ENCODE measurements at places on chromosomes 11 and 22.

GRCh38 chr11:64388894-64389293, 29.9 kb downstream of the RPS6KA4 start:
- DNase-seq, result no peak

- no peak for DNase-seq
Measured at GRCh38 chr11:73596547-73596946, 1.4 kb downstream of the FAM168A start.

- DNase-seq, result no peak
Measured at GRCh38 chr11:65817312-65817834, 16.4 kb upstream of the SNX32 start.

DNA sequence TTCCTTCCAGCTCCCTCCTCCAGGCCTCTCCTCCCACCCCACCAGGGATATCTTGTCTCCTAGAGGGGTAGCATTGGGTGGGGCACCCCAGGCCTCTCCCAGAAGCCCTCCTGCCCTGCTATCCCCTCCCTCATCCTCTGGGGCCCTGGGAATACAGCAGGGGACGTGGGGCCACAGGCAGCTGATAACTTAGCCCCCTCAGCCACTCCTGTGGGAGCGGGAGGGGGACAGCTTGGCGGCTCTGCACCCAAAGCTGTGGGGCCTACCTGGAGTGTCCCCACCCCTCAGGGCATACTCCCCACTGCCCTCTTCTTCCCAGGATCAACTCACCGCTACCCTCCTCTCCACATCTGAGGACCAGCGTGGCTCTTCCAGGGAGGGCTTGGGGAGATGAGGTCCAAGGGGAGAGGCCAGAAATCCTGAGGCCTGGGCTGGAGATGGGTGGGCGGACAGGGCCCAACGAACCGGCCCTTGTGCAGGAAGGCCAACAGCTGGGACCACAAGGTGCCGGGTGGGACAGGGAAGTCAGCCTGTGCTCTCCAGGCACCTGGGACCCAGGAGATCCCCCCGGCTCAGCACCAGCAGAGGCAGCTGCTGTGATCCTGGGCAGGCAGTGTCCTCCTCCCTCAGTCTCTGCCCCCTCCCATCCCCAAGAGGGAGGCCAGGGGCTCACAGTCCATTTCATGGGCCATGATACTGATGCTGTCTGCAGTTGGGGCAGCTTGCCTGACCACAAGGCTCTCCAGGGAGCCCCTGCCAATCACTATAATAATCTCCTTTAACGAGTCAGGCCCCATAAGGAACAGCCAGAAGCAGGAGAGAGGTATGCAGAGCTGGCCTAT, 23.2 kb downstream of the NEAT1 start:
- no peak for DNase-seq

DNA sequence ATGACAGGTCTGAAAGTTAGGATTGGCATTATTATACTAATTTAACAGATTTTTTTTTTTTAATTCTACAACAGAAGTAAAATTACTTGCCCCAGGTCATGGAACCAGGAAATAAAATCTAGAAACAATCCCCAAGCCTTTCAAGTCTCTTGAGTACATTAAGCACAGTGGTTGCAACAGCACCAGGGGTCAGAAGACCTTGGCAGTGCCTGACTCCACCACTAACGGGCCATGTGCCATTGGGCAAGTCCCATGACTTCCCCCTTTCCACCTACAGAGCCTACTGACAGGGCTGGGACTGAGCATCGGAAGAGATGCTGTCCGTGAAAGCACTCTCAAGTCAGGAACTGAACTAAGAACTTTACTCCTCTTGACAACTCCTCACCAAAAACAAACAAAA, 98.6 kb upstream of the AKIP1 start:
- no peak for DNase-seq

- DNase-seq, result no peak
Measured at GRCh38 chr22:22938672-22939587, 51.3 kb downstream of the IGLL5 start.

DNA sequence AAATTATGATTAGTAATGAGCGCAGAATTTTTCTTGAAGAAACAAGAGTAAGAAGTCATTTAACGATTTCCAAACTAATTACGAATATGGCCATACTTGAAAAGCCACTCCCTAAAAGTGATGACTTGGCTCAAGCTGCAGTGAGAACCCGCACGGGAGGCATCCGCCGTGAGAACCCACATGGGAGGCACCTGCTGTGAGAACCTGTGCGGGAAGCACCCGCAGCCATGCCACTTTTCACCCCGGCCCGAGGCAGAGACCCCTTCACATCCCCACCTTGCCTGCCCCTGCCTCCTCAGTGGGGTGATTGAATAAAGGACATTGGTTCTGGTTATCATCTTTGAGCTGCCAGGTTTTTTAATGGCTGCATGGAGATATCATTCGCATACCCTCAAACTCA, 89.7 kb downstream of the BRD1 start:
- no peak for DNase-seq

GRCh38 chr11:118572061-118572980, at the start of gene ARCN1:
Gene ARCN1 (plus strand): TSS chr11:118572409. CDS start chr11:118572548, 139 bp downstream.
- DNase-seq, result peak; percentile 84

Data from activated CD4-positive, alpha-beta T cell treated with anti-CD3 and anti-CD28 coated beads for 48 hours (primary cell).